ENCODE measurements at places on chromosomes 11 and 22. TPM values are rescaled to one million over a fixed set of nuclear protein-coding genes. Genes with fewer than 3 reads are reported as not detected.

Gene SMIM35
- total RNA-seq, result not detected

Gene APOL5
- 1.4 TPM for total RNA-seq

Gene LARGE2
- 1.3 TPM for total RNA-seq

Gene SUSD2
- total RNA-seq, result 0.26 TPM

Gene GRK2
- total RNA-seq, result 21.1 TPM

Gene ZNF280B
- total RNA-seq, result 1.9 TPM

Gene PRPF19
- 31.2 TPM for total RNA-seq

Gene OR4A5
- not detected for total RNA-seq

Gene TBC1D22A
- total RNA-seq, result 7.7 TPM

Gene EML3
- total RNA-seq, result 12.9 TPM

Gene MUC6
- not detected for total RNA-seq

Gene HYOU1
- total RNA-seq, result 32.4 TPM

Gene BARX2
- total RNA-seq, result 0.53 TPM

Gene HORMAD2
- not detected for total RNA-seq

Measured in urinary bladder (tissue), 4 donors.